ENCODE measurements at places on chromosomes 13 and 19.

DNA sequence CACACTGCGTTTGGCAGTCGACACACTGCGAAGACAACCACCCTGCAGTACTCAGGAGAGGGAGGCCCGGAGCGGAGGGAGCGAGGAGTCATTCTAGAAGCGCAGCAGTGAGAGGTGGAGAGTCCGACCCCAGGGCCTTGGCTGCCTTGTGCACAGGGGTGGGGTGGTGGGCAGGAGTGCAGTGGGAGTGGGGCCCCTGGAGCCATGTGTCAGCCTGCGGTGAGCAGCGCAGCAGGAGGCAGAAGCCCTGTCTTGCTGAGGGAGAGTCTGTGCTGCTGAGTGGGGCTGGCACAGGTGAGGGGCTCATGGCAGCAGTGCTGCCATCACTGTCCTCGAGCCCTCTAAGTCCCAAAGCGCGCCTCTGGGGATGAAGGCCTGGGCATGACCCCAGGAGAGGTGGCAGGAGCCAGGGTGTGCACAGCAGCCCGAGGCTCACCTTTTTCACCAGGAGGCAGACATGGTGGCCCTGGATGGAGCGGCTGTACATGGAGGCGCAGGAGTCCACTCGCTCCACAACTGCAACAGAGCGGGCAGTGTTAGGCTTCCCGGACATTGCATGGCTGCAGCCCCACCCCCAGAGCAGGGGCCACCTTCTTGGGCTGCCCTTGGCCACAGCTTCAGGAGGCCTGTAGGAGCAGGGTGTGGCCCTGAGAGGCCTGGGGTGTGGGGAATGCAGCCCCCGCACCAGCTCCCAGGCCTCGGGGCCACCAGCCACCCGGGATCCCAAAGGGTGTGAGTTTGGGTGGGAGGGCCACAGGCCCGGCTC is 11.7 kb downstream of the IZUMO4 start:
- no peak for DNase-seq

DNA sequence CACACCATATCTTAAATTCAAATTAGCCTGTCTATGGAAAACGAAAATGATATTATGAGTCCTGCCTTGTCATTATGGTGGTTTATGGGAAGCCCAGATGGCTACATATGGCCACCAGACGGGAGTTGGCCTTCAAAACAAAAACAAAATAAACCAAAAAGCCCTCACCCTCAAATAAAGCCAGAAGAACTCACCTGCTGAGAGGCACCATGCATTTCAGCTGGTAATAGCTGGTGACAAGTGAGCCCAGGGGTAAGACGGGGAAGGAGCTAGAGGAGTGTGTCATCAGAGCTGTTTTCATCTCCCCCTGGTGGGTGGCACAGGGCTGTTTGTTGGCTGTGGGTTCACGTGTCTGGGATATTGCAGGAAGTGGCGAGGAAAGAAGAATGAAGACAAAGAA is 152.9 kb downstream of the EFNB2 start:
- DNase-seq: no peak

DNA sequence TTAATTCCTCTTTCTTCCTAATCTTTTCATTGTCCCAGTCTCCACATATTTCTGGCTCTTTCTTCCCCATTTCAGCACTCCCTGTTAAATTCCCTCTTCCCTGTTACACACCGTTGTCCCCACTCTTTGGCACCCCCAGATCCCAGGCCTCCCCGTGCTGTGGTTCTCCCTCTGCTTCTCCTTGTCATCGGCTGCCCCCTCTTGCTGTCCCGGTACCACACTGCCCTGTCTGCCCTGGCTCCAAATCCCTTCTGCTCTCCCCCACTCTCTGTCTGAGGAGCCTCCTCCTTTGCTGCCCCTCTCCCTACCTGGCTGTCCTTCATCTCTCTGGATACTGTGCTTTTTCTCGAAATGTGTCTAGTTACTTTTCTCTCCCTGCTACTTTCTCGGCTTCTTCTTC is 983 bp downstream of the ZNF415 start:
- no peak for DNase-seq

- DNase-seq: no peak
Measured at GRCh38 chr13:30752201-30752797, 17.0 kb downstream of the ALOX5AP start.
